ENCODE measurements at places on chromosomes 7 and 10. TPM values are rescaled to one million over a fixed set of nuclear protein-coding genes. Genes with fewer than 3 reads are reported as not detected.
A peak's percentile ranks its signal among the peaks of the same experiment; 100 is the strongest.

- no peak for DNase-seq
These were observed 38.4 kb downstream of the EEPD1 start for GRCh38 chr7:36191292-36191920.

Gene GFRA1
- 72.8 TPM for total RNA-seq

GRCh38 chr7:6221340-6222319, 50.8 kb downstream of the CYTH3 start:
- DNase-seq: no peak

GRCh38 chr7:107999779-108000560, 3.0 kb downstream of the LAMB1 start:
- DNase-seq: no peak

Gene RBP3
- not detected for total RNA-seq

GRCh38 chr10:111873621-111874135, 309.9 kb downstream of the GPAM start:
- no peak for DNase-seq

GRCh38 chr10:12358863-12359564, 9.7 kb downstream of the CAMK1D start:
- DNase-seq: no peak

Gene CYP3A7
- not detected for total RNA-seq

DNA sequence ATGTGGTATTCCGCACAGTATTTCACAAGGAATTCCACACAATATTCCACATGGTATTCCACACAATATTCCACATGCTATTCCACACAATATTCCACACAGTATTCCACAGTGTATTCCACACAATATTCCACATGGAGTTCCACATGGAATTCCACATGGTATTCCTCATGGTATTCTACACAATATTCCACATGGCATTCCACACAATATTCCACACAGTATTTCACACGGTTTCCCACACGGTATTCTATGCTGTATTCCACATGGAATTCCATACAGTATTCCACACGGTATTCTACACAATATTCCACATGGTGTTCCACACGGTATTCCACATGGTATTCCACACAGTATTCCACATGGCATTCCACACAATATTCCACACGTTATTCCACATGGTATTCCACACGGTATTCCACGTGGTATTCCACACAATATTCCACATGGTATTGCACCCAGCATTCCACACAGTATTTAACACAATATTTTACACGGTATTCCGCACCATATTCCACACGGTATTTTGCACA, 137.3 kb upstream of the CHST15 start:
- no peak for DNase-seq

- DNase-seq: no peak
These were observed 3.0 kb upstream of the CYP2W1 start for GRCh38 chr7:979886-980571.

DNA sequence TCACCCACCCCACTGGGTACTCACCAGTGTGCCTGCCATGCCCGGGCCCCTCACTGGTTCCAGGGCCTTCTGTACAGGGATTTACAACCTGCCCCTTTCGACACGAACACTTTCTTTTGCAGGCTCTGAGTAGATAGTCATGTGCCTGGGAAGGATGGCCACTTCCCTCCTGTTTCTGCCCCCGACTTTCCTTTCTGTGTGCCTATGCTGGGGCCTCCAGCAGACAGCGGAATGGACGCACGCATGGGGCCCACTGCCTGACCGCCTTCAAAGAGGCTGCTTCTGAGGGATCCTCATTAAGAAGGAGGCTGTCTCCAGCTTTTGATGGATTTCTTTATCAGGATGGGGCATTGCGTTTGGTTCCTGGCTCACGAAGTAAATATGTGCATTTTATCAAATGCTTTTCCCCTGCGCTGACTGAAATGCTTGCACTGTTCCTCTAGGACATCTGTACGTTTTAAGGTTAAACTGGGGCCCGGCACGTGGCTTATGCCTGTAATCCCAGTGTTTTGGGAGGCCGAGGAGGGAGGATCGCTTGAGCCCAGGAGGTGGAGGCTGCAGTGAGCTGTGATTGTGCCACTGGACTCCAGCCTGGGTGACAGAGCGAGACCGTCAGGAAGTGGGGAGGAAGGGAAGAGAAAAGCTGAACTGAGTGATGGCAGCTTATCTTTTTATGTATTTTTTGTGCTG, 29.4 kb upstream of the NKX6-2 start:
- DNase-seq: no peak

DNA sequence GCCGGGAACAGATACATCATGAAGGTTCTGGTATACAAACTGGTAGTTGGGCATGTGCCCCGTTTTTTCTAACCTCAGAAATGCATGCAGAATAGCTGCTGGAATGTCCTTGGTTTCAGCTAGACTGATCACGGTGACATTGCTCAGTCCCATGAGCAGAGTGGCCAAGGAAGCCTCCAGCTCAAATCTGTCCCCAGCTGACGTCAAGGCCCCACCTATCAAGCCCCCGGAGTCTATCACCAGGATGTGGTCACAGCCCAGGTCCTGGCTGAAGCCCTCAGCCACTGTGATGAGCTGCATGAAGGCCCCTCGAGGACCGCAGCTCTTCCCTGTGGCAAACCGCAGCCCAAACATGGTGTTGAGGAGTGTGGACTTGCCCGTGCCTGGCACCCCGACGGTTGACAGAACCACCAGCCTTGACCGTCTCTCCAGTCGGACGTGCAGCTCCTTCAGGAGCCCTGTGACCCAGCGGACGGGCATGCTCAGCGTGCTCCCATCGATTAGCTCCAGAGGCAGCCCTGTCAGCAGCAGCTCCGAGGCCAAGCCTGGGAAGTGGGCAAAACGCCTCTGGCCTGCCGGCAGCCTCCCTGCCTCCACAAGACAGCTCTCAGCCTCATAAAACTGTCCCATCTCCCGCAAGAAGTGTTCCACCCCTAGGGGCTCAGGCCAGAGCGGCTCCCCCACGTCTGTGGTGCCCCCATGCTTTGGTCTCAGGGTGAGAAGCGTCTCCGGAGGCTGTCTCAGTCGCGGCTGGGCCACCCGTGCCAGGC, 7.8 kb upstream of the MRPS24 start:
- no peak for DNase-seq

- DNase-seq: no peak
These were observed 98.2 kb downstream of the TNS3 start for GRCh38 chr7:47483604-47484273.

DNA sequence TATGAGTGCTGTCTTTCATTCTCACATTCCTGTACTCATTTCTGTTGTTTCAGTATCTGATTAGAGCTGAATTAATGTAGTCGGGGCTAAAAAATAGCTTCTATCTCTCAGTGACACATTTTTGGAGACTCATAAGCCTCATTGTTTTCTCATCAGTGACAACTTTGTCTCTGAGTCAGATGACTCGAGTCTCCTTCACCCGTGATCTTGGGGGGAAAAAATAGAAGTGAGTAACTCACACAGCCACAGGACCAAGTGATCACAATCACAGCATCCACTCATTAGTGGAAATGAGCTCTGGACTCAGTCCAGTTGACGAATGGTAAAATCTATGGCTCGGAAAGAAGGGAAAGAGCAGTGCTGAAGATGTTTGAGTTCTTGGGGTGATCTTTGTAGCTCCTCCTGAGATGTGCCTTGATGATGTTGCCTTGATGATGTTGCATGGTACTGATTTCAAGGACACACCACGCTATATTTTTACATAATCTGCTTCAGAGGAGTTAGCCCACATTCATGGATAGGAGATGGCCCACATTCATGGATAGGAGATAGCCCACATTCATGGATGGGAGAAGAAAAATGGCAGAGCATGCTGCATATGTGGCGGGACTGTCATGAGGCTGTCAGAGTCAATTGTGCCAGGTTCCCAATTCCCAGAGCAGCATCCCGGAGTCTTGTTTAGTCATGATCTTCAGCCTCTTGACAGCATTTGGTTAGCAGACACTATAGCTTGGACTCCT, 214.7 kb downstream of the CELF2 start:
- no peak for DNase-seq

DNA sequence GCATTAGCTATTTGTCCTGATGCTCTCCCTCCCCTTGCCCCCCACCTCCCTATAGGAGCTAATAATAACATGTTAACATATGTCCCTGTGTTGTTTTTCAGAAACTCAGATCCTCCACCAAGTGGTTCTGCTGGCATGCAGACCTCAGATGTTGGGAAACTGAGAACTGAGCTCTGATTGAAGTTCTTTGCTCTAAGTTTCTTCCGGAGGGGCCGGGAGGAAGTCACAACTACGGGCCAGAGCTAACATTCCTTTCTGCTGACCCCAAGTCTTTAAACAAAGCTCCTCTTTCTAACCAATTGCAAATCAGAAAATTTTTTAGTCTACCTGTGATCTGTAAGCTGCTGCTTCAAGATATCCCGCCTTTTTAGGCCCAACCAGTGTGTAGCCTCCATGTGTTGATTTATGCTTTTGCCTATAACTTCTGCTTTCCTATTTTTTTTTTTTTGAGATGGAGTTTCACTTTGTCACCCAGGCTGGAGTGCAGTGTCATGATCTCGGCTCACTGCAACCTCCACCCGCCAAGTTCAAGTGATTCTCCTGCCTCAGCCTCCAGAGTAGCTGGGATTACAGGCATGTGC, 66.6 kb downstream of the LYZL1 start:
- DNase-seq: no peak

- DNase-seq: no peak
These were observed 161.3 kb upstream of the AUTS2 start for GRCh38 chr7:69436946-69437345.

Gene IKZF5
- total RNA-seq: 14.1 TPM

Gene INSYN2A
- 0.09 TPM for total RNA-seq

Gene MBL2
- not detected for total RNA-seq

- DNase-seq: no peak
These were observed 246.9 kb upstream of the GLI3 start for GRCh38 chr7:42483886-42484285.

- DNase-seq: no peak
These were observed 11.6 kb upstream of the LIPF start for GRCh38 chr10:88652616-88653015.

DNA sequence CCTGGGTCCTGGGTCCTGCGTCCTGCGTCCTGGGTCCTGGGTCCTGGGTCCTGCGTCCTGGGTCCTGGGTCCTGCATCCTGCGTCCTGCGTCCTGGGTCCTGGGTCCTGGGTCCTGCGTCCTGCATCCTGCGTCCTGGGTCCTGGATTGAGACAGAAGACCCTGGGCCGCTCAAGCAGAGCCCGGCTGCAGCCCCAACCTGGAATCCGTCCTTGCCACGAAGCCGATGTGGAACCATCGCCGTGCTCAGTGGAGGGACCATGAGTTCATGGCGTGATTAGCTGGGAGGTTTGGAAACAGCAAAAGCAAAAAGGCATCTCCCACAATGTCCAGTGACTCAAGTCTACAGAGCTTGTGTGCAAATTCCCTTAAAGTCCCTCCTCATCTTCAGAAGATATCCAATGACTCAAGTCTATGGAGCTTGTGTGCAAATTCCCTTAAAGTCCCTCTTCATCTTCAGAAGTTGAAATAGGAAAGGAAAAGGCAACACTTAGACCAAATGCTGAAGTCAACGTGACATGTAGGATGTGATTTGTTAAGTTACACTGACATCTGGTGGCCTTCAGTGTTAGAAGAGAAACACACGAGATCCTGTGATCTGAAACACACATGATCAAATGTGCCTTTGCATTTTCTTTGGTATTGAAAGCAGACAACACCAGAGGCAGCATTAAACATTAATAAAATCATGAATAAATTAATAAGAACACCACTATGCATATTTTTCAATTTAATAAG, 179.9 kb downstream of the PTPRN2 start:
- DNase-seq: no peak

- DNase-seq: peak; percentile 35
These were observed 127.8 kb upstream of the ZNF746 start for GRCh38 chr7:149625340-149625946.

DNA sequence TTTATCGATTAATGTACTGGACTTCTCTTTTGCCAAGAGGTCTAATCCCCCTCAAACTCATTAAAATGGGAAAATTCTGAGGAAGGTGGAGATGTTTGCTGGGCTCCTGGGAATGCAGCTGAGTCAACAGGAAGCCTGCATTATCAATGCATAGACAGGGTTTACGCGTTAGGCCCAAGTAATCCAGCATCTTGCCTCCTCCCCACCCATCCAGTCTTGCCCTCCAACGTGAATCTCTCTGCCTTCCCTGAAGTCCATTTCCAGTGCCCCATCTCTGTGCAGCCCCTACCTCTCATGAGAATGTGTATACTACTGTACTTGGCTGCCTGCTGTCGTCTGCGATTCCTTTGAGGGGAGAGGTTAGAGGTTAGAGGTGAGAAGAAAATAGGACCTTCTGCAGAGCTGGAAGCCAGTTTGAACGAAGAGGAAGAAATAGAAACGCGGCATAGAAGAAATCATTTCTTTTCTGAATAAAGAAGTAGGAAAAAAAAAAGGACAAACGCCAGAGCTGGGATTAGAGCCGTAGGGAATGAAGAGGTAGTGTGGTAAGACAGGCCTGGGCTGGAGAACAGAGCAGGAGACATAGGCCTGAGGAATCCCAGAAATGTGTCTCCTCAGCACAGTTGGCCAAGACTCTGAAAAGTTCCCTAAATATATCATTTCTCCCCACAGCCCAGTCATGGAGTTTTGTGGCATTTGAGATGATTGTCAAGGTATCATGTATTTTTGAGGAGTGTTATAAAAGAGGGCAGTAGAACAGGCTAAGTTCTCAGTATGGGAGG, 75.6 kb downstream of the MYOF start:
- DNase-seq: no peak

GRCh38 chr7:14739841-14740185, 162.7 kb downstream of the DGKB start:
- no peak for DNase-seq

DNA sequence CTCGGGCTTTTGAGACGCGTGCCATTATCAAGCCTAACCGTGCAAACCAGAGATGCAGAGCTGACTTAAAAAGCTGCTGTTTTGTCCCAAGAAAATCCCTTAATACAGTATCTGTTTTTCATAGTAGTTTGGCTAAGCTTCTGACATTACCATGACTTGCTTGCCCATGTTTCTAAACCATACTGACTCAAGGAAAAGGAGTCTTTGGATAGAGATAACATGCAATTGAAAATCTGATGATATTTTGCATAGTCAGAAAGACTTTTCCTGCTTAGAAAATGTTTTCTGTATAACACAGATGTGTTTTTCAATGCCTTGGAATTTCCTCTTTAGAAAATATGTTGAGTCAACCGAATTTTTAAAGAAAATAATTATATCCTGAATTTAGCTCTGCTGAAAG, 21.5 kb upstream of the AKR1E2 start:
- no peak for DNase-seq

GRCh38 chr10:97633921-97634320, 621 bp upstream of the MORN4 start:
- DNase-seq: peak; percentile 3

Data from neural crest cell (in vitro differentiated cells).